Foreskin melanocyte (primary cell): ENCODE measurements at places on chromosomes 13 and 19.
A peak's percentile ranks its signal among the peaks of the same experiment; 100 is the strongest.

GRCh38 chr19:51000426-51000825 lies 978 bp downstream of the KLK8 start:
- no peak for DNase-seq

DNA sequence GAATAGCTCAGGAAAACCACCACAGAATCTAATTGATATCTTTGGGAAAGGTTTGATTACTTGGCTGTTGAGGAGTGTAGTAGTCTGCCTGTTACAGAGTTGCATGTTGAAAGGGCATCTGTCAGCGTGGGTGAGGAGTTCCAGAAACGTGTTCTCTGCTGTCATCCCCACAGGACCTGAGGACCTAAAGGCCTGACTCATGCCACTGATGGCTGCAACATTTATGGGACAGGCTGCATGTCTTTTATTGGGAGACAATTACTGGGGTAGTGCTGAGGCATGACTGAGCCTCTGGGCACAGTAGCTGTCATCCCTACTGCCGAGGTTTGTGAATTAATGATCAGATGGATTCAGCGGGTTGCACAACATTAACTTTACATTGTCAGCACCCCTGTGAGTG lies 525.9 kb downstream of the GPC6 start:
- no peak for DNase-seq

GRCh38 chr19:41570639-41571112 lies 5.3 kb upstream of the CEACAM21 start:
- peak; percentile 36 for DNase-seq

GRCh38 chr13:113495494-113496210 lies 5.1 kb upstream of the DCUN1D2 start:
- no peak for DNase-seq

GRCh38 chr19:38670921-38671398 lies 23.5 kb downstream of the ACTN4 start:
- peak; percentile 71 for DNase-seq

GRCh38 chr13:32391101-32391619 lies 36.8 kb downstream of the N4BP2L1 start:
- no peak for DNase-seq

DNA sequence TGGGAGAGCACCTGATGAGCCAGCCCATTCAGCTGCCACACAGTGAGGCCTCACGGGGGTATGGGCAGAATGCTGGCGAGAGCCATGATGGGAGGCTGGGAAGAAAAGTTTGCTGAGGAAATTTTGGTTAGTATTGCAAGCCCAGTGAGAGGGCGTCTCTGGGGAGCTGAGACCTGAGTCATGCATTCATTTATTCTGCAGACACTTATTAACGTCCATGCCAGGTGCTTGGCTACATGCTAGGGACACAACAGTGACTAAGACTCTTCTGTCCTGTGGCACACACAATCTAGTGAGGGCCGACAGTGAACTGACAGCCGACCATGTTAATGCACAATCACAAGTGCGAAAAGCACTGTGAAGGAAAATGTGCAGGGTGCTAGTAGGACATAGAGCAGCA lies 27.2 kb downstream of the WDR62 start:
- no peak for DNase-seq

DNA sequence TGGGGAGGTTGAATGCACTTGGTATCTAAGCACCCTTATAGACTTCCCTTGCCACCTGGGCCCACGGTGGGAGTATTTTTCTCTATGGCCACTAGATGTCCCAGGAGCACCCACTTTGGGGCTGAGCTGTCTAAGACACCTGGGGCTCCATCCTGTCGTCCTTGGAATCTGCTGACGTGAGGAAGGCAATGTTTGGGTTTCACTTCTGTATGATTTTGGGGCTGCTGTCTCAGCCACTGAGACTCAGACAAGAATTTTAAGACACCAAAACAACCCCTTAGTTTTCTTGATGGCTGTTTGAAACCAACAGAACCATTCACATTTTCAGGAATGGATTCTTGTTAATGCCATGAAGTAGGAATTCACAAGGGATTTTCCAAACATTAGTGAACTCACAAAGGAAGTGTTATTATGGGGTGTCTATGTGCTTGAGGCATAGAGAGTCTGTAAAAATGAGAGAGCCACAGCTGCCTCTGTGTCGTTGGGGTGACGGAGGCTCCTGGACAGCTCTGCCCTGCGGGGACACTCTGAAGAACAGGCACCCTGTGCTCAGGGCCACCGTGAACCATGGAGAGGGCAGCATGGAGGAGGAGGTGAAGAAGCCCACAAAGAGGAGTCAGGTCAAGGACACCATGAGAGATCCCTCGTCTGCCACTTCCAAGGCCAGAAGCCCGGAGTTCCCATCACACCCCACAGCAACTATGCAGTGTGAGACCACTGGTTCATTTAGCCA lies 106.8 kb upstream of the SPATA13 start:
- DNase-seq, result no peak

DNA sequence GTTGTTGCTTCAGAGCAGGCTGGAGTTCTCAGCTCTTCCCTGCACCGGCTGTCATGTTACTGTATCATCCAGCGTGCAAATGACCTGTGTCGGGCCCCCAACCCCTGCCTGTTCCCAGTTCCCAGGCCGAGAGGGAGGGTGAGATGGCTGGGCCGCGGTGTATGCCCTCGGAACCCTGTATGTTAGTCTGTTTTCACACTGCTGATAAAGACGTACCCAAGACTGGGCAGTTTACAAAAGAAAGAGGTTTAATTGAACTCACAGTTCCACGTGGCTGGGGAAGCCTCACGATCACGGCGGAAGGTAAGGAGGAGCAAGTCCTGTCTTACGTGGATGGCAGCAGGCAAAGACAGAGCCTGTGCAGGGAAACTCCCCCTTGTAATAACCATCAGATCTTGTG lies 10.9 kb downstream of the TMEM255B start:
- DNase-seq, result peak; percentile 14

- DNase-seq, result no peak
Observed at GRCh38 chr13:79423801-79424642, 18.0 kb upstream of the RBM26 start.

DNA sequence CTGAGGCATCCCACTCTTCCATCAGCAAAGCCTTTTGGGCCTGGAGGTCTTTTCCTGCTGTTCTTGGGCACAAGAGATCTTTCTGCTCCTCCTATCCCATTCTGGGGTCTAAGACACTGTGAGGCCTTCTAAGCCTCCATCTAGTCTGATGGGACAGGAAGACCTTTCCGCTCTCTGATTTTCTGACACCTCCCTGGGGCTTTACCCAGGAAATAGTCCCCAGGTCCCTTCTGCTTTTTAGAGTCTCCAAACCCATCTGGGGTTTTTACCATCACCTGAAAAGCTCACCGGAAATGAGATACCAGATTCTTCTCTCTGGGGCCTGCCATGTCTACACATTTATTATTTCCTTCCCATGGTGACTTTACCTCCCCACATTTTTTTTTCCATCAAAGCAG lies 21.1 kb downstream of the CLEC17A start:
- no peak for DNase-seq

- no peak for DNase-seq
Observed at GRCh38 chr13:31352467-31352866, 152.7 kb downstream of the B3GLCT start.

- no peak for DNase-seq
Observed at GRCh38 chr19:51311351-51312257, at the start of gene IGLON5. IGLON5 (plus strand) TSS chr19:51311644; CDS start chr19:51311848, 204 bp downstream.

- no peak for DNase-seq
Observed at GRCh38 chr19:13843104-13843921, 33.6 kb upstream of the NANOS3 start.

GRCh38 chr13:42746866-42747265 lies 34.5 kb upstream of the FAM216B start:
- DNase-seq, result no peak

DNA sequence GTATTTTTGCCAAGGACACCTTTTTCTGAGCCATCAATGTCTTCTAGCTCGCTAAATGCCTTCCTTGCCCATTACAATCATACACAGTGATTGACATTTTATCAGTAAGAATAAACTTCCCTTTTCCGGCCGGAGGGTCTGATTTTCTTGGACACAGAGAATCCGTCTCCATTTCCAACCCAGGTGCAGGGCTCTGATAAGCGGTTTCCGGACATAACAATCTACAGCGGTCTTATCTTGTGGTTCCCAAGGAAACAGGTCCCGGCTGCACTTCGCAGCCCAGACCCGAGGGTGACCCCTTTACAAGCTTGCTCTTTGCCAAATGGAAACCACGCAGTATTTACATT lies 5.1 kb upstream of the ZNF77 start:
- DNase-seq, result no peak

DNA sequence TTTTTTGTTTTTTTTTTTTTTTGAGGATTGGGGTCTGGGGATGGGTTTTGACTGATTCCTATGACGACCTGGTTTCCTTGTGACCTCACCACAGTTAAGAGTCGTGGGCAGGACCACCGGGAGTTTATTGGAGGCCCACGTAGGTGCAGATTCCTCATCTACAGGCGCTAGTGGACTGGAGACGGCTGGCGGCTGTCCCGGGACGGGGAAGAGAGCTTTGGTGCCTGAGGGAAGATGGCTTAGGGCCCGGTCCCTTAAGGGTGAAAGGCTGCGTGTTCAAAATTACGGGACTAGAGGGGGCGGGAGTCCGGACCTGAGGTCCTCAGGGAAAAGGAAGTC lies 682 bp upstream of the TEAD2 start:
- no peak for DNase-seq

GRCh38 chr19:45234089-45234869 lies 10.9 kb downstream of the EXOC3L2 start:
- DNase-seq, result no peak

DNA sequence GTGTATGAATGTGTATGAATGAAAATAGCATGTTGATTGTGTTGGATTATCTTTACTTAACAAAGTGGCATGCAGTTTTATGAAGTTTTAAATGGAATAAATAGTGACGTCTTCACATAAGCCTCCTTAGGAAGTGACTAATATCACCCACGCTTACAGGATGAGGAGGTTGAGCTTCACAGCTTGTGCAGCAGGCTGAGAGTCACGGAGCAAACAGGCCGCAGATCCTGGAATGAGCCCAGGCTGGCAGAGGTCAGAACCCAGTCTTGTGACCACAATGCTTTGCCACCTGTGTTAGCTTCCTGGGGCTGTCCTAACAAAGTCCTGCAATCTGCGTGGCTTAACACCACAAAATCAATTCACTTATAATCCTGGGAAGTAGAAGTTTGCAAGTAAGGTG lies 20.8 kb downstream of the LAIR2 start:
- no peak for DNase-seq

DNA sequence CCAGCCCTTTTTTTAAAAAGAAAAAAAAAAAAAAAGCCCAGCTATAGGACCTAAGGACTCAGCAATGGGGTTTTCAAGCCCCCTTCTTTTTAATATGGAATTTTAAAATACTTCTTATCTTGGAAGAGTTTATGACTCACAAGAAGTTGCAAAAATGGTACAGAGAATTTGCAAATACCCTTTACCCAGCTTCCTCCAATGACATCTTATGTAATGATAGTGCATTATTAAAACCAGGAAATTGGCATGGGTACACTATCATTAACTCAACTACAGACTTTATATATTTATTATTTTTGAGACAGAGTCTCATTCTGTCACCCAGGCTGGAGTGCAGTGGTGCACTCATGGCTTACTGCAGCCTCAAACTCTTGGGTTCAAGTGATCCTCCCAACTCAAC lies 16.1 kb downstream of the TMEM38A start:
- no peak for DNase-seq

DNA sequence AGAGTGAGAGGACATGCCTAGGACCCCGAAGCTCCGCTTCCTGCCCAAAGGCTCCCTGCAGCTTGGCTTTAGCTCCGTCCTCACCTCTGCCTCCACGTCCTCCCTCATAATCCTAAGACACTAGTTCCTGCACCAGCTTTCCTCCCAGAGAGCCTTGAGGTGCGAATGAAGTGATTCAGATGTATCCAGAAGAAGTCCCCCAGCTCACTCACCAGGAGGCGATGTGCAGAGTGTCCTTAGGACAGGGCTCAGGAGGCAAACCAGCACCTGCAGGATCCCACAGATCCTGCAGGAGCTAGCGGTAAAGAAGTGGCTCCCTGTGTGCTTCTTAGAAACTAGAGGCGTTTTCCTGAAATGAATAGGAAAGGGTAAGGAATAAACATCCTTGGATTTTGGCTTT lies 109.7 kb downstream of the HSPH1 start:
- no peak for DNase-seq

DNA sequence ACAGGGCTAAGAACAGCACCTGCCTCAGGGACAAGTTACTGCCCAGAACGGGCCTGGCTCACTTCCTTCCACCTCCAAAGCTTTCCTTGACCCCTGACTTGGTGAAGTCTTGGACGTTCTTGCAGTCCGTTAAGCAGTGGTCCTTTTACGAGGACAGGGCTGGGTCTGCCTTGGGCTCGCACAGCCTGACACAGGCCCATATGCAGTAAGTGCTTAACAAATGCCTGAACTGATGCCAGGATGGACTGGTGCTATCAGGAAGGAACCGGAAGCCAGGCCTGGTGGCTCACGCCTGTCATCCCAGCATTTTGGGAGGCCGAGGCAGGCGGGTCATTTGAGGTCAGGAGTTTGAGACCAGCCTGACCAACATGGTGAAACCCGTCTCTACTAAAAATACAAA lies 1.8 kb upstream of the PLK5 start:
- DNase-seq, result no peak

DNA sequence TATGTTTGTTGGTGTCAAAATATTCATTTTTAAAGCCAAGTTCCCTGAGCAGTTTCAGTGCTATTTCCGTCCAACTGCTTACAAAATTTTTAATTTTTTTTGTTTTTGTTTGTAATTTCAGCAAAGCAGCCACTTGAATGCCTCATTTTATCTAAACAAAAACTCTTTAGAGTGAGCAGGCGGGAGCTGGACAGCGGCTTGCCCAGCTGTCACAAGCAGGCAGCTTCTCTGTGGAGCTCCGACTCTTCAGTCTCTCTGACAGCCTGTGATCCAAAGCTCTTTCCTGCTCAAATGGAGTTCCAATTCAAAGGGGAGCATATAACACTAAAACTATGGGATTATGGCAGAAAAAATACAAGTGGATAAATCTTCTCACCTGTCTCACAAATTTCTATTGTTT lies 618.3 kb upstream of the PCDH20 start:
- no peak for DNase-seq

- DNase-seq, result no peak
Observed at GRCh38 chr19:33487901-33488800, 33.4 kb downstream of the PEPD start.

GRCh38 chr19:7254590-7254989 lies 39.6 kb downstream of the INSR start:
- DNase-seq, result no peak

DNA sequence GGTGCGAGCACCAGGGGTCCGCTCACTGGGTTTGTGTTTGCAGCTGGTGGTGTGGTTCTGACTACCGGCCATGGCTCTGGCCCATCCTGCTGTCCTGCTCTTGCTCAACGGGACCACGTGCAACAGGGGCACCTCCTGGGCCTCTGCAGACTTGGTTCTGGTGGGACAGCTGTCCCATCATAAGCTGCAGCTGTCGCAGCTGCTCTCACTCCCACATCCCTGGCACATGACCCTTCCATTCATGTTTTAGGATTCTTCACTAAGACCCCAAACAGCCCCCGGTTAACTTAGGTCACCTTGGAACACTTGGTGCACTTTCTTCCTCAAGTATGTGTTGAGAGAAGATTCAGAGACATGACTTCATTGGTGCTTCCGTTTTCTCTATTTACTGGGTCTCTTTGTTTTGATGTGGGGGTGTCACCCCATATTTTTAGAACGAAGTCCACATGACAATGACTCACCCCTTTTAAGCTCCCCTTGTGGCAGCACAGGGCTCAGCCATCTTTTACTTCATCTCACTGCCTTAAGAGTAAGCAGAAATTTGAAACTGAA lies 68.4 kb upstream of the ARHGEF7 start:
- peak; percentile 66 for DNase-seq
